Activated CD4-positive, alpha-beta T cell treated with anti-CD3 and anti-CD28 coated beads, Interleukin-2, Interleukin-6, amounts not matched to agents 100 ng/mL and 50 ng/mL, durations not matched to agents 16 hours and 8 hours (primary cell): ENCODE measurements at places on chromosomes 3 and 15.

DNA sequence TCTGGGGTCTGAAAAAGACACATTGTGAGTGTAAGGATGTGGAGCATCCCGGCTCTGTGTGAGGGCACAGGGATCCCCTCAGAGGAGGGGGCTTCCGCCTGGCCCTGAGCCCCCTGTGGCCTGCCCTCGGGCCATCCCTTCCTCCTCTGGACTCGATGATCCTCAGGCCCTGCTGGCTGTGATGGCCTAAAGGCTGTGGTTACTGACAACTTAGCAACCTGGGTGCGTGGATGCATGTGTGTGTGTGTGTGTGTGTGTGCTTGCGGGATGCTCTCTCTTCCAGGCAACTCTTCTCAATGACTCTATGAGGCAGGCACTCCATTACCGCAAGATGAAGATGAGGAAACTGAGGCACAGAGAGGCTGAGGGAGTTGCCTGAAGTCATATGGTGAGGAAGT is 66.0 kb downstream of the ASB7 start:
- no peak for DNase-seq

DNA sequence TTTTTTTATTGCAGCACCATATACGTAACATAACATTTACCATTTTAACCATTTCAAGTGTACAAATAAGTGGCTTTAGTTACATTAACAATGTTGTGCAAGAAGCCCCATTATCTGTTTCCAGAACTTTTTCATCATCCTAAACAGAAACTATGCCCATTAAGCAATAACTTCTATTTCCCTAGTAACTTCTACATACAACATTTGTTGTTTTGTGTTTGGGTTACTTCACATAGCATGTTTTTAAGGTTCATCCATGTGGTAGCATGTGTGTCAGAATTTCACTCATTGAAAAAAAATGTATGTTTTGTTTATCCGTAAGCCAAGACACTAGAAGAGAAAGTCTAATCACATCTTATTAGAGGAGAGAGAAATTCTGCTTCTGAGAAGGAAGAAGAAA is 450.5 kb upstream of the PDZRN3 start:
- DNase-seq, result no peak

- no peak for DNase-seq
Observed at GRCh38 chr3:42640771-42641370, 12.6 kb upstream of the ZBTB47 start.

DNA sequence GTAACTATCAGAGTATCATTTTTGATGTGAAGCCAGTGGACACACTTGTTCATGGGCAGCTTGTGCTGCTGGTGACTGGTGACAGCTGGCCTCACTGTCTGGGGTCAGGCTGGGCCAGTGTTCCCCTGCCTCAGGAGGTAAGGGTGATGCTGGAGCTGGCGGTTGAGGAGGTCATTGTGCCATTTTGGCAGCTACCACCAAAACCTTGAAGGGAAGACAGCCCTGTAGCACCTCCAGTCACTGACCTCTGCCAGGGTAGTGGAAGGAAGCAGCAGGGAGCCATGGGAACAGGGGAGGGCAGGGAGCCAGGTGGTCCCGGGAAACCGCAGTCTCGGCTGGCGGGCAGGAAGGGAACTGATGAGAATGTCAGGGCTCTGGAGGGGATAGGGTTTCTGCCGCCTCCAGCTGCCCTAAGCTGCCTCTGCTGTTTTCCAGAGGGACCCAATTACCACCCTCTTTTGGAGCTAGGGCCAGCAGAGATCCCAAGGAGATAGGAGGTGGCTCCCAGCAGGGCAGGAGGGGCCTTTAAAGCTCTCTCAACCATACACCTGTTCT is 24.8 kb downstream of the FOXL2NB start:
- no peak for DNase-seq

- no peak for DNase-seq
Observed at GRCh38 chr15:99992611-99993231, 259.5 kb upstream of the LYSMD4 start.

DNA sequence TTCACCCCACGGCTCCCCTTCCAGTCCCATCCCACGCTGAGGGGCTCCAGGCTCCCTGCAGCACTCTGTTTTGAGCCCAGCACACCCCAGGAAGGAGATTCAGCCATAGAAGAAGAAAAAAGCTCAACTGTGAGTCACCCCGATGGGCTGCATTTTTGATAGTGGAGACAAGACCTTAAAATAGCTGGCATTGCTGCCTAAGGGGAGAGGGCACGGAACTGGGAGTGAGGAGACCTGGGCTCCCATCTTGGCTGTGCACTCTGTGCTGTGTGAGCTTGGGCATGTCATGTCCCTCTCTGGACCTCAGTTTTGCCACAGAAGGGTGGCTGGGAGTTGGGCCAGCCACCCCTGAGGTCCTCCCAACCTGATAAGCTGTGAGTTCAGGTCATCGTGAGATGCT is 57.2 kb upstream of the SMAD6 start:
- DNase-seq, result no peak

- DNase-seq, result no peak
Observed at GRCh38 chr3:132245552-132246142, 71.6 kb upstream of the ACP3 start.
